ENCODE measurements at places on chromosomes 12 and 14.

DNA sequence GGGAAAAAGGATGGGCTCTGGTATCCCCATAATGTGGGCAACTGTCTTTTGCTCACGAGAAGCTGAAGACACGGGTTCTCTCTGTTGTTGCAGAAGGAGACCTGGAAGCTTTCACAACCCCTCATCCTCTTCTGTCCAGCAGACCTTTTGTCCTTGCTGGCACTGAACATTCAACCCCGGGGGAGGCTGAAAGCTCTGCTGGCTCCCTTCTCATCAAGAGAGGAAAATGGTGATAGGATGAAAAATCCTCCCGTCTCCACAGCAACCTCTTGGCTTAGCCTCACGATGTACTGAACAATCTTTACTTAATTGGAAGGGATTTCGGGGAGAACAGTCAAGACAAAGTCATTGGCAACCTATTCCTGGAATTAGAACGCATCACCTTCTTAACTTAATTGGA lies 39.0 kb downstream of the ELK3 start:
- no peak for DNase-seq

- DNase-seq, result no peak
Observed at GRCh38 chr14:44944107-44944506, 17.6 kb downstream of the KLHL28 start.

GRCh38 chr14:101590616-101591015 lies 29.3 kb downstream of the DIO3 start:
- no peak for DNase-seq

DNA sequence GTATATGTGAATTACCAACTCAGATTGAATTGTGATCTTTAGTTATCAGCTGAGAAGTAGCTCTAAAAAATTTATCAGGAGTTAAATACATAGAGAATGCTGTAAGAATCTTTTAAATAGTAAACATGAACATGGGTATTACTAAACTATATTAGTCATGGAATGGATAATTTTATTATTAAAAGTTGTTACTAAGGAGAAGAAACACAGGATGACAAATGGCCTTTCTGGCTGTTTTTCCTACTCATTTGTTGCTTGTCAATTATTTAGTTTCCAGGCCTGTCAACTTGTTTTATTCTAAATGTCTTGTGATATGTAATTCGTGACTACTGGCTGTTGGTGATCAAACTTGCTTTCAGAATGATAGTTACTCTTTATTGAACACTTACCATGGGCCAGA lies 58.7 kb downstream of the KTN1 start:
- DNase-seq, result no peak

- DNase-seq, result no peak
Observed at GRCh38 chr12:2306735-2307134, 253.9 kb downstream of the CACNA1C start.

GRCh38 chr12:13167226-13167625 lies 29.3 kb upstream of the EMP1 start:
- no peak for DNase-seq

DNA sequence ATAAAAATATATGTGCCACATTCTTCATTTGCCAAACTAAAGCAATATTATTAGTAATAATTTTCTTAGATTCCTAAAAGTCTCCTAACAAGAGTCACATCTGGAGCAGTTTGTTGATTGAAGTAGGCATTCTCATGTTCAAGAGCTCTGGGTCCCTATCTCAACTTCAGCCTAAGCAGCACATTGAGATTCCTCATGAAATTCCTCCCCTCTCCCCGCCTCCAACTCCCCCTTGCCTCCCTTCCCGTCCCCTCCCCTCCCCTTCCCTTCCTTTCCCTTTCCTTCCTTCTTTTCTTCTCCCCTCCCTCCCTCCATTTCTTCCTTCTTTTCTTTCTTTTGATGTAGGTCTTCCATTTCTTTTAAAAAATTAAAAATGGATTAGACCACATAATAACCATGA lies 48.7 kb upstream of the NAV3 start:
- DNase-seq, result no peak

DNA sequence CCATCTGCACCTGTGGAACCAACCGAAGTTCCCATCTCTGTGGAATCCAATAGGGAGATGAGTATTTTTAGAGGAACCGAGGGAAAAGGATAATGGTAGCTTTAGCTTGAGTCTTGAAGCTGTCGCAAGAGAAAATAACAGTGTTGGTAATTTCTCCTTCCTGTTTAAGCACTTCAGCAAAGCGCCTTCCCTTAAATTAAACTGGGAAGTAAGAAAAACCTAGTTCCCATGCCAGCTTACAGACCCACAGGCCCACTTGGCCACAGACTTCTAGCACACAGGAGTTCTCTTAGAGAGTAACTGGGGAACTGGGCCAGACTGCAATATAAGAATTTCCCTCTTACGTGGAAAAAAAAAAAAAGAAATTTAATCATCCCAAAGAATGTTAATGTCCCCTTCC lies 223.8 kb downstream of the EFCAB11 start:
- no peak for DNase-seq

DNA sequence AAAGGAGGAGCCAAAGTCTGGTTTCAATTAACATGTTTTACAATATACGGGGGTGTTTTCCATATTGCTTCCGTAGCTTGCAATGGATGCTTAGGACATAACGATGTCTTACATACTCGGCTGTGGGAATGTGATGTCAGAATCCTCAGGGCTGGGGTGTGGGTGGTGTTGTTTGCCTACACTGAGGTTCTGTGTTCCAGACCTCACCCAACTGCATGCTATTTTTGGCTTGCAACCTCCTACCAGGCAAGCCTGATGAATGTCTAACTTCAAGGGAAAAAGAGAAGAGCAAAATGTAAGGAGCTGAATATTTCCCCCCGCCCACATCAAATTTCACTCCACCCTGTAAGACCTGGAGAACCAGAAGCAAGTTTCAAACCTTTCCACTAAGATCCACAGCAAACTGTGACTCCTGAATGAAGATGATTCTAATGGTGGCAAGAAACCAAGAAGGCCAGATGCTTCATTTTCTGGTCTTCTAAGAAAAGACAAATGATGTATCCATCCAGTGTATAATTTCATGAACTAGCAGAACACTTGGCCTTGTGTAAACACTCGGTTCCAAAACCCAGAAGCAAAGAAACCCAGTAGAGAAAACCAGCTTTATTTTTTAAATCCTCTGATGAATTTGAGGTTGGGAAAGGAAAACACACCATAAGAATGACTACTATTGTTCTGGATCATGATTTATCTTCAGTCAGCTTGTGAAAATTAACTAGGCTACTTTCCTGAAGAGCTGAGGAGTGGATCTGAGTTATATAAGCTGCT lies 227.9 kb downstream of the DACT1 start:
- DNase-seq, result no peak

DNA sequence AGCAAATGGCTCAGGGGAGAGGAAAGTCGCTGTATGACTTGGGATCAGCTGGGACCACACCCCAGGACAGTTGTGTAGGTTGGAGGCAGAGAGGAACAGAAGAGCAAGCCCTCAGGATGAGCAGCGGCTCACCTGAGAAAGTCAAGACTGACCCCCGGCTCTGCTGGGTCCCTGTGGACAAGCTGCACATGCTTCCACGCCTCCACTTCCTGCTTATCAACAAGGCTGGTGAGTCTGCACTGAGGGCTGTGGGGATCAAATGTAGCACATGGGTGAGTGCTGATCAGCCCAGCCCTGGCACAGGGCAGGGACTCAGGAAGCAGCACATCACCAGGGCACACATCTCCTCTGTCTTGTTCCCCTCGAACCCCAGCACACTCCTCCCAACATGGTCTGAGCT lies 92.1 kb downstream of the CHGA start:
- DNase-seq, result no peak

DNA sequence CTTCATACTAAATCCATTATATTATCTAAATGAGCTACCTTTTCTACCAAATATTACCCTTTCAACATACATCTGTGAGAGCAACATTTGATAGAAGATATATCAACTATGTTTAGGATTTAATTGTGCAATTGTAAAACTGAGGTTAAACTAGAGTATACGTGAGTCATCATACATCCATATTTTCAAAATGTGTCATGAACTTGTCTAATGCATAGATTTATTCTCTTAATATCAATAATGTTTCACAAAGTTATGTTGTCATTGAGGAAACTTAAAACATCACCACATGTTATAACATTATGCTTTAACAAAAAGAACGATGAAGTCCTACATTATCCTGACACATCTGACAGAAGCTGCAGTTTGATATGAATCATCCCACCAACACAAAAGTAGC lies 645.5 kb upstream of the NOVA1 start:
- DNase-seq, result no peak

DNA sequence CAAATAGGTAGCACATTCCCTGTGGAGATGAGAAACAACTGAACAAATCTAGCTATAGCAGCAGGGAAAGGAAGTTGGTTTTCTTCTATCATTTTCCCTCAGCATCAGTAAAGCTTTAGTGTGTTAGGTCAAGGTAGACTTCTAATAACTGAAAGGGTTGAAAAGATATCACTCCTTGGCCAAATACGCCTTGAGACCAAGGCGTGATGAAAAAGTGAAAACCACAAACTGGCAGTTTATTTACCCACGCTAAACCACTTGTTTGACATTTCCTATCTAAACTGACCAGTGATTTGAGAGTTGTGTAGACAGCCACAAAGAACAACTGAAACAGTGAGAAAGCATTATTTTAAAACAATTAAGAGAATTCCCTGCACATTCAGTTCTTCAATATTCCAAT lies 99.6 kb upstream of the SOX5 start:
- no peak for DNase-seq

GRCh38 chr12:124348659-124349380 lies 53.9 kb downstream of the RFLNA start:
- no peak for DNase-seq

DNA sequence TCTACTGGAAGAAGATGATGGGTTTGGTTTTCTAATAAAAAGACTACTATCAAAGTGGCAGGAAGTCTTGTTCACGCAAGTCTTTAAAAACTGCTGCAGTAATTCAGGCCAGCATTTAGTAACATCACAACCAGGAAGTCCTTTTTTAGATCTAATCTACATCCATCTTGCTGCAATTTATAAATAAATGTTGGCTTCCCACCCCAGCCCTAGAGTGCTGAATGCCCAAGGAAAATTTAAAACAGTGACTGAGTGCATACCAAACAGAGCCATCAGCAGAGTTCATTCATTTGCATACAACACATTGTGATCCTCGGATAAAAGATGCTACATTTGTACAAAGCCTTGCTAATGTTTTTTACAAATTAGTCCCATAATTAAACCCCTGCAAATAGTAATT lies 72.1 kb downstream of the PHLDA1 start:
- no peak for DNase-seq

GRCh38 chr12:28191051-28192048 lies 1.1 kb downstream of the CCDC91 start:
- DNase-seq, result peak; percentile 16

GRCh38 chr14:89635615-89636014 lies 218.6 kb upstream of the FOXN3 start:
- DNase-seq, result no peak

DNA sequence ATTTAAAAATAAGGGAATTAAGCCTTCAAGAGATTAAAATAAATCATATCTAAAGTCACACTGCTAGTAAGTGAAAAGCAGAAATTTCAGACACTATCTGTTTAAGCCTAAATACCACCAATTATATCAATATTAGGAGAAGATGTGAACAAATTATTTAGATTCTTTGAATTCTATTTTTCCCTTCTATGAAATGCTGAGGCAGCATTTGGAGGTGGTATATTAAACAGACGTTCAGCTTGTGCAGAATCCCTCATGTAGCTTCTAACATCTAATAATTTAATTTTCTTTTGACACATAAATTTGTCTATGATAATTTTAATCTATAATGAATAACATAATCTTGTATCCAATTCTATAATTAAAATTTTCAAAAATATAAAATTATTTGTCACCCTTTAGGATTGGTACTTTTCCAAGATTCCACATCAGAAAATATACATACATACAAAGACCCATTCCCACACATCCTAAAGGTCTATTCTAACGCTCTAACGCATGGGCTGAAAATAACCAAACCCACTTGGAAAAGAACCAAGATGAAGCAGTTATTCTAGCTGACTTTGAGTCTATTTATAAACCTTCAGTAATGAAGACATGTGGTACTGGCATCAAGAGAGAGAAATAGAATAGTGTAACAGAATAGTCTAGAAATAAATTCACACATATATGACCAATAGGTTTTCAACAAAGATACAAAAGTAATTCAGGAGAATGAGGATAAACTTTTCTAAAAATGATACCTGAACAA lies 751.8 kb downstream of the GALC start:
- DNase-seq, result no peak

DNA sequence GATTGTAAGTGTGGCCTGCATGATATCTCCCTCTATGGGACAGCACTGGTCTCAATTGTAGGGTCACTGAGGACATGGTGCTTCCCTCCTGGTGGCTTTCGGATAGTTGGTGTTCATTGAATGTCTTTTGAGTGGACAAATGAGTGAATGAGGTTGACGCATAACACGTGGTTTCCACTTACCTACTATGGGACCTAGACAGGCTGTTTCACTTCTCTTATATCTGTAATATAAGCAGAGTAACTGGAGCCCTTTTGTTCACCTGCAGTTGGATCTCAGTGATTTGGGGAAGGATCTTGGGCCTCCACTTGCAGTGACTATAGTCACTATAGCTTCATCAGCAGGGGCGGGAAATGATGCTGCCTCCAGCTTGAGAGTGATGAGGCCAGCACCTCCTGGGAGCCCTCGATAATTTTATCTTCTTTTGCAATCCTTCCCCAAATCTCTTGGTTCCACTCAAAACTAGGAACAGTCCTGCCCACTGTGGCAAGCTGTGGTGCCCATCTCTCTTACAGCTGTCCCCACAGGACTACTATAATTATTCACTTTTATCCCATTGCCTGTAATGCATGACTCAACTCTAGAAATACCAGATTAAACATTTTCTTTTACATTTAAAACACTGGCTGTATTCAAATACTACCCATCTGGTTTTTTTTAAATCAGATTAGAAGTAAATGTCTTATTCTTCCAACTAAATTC lies 242.9 kb downstream of the CHST11 start:
- DNase-seq, result no peak

DNA sequence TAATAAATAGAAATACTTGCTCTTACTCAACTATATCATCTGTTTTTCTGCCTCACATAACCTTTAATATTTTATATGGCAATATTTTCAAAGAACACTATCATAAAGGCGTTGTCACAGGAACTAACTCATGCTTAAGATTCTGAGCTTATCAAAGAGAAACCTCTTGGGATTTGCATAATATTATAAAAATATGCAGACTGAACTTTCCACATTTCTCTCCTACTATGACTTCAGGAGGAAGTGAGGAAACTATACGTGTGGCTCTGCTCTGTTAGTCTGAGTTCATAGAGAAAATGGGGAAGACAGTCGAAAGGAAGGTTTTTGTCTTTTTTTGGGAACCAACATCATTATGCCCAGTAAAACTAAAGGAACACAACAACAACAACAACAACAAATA lies 124.7 kb downstream of the GARIN6 start:
- no peak for DNase-seq

All from Jurkat, Clone E6-1 (cell line).